T-cell (primary cell): ENCODE measurements at places on chromosomes 3 and 15. TPM values are rescaled to one million over a fixed set of nuclear protein-coding genes. Genes with fewer than 3 reads are reported as not detected.

Gene CDHR4
- total RNA-seq: 0.35 TPM

Gene CHRNA3
- not detected for total RNA-seq

Gene IL12A
- 0.69 TPM for total RNA-seq

DNA sequence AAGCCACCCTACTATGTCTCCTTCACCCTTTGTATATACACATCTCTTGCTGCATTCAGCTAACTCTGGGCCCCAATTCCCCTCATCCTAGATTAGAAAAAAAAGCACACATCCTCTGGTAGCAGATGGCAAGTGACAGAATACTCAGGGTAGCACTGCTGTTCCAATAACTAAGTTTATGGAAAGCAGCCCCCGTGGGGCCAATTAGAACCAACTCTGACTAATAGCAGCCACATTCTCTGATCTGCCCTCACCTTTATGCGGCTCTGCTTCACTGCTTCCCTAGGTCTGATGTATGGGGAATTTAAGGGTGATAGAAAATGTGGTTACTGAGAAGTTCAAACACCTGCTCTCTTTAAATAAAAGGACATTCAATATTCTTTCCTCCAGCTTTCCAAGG is 74.9 kb upstream of the SETMAR start:
- DNase-seq: no peak

DNA sequence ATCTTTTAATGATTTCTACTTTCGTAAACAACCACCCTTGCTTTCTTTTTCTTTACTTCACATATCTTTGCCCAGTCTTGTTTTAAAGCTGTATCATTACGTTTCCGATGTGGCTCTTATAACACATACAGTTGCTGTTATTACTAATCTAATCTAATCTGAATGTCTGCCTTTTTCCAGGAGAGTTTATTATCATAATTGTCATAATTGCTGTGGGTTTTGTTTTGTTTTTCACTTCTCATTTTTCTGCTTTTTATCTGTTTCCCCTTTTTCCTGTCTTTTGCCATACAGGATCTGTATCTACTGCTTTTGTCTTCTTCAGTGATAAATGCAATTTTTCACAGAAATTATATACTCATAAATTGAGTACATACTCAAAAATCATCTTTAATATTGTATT is 24.9 kb downstream of the HACL1 start:
- no peak for DNase-seq

DNA sequence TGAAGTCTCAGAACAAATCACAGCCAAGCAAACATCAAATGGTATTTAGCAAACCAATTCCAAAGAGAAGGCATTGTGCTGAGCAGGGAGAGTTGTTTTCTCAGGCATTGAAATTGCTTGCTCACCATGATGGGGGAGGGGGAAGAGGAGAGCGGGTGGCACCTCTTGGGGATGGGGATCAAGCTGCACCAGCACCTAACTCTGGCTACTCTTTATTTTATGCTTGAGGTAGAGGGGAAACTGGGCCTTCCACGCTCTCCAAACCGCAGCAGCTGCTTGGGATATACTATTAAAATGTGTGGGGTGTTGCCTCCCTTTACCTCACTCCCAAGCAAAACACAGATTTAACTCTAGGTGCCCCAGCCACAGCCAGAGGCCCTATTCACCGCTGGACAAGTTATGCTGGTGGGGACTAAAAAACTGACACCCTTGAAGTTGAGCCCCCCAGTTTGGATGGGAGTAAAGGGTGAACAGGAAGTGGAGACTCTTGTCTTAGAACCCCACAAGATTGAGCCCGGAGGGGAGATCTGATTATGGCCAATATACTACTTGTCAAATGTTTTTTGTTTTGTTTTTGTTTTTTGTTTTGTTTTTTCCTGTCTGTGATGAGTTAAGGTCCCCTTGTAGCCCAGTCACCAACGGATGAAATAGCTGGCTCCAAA is 5.0 kb upstream of the FOXB1 start:
- DNase-seq: no peak

DNA sequence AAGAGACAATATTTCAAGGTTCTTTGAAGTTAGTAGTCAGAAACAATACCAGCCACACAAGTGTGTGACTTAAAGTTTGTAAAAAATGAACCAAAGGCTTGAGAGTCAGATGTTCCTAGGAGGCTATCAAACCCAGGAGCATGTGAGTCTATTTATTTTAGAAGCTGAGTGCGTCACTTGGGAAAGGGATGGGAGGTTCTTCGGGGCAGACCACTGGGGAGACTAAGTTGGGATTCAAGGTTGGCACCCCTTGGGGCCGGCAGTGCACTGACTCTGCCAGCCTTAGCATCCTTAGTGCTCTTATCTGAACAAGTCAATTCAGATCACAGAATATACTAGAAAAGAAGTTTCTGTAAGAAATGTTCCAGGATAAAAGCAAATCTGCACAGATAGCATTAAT is 50.1 kb upstream of the POLR2M start:
- no peak for DNase-seq
